B cell (primary cell): ENCODE measurements at places on chromosomes 6 and 20. TPM values are rescaled to one million over a fixed set of nuclear protein-coding genes. Genes with fewer than 3 reads are reported as not detected.

DNA sequence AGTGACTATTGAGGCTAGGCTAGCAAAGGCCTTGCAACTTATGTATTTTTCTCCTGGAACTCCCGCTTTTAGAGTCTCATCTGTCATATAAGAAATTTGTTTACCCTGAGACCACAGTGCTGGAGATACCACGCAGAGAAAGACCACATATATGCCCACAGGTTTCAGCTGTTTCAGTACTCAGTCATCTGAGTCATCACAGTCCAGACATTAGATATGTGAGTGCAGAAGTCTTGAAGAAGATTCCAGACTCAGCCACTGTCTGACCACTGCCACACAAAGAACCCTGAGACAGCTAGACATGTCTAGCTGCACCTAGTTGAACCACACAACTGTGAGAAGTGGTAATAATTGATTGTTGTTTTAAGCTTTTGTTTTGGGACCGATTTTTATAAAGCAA, 648.3 kb downstream of the EPM2A start:
- no peak for DNase-seq

DNA sequence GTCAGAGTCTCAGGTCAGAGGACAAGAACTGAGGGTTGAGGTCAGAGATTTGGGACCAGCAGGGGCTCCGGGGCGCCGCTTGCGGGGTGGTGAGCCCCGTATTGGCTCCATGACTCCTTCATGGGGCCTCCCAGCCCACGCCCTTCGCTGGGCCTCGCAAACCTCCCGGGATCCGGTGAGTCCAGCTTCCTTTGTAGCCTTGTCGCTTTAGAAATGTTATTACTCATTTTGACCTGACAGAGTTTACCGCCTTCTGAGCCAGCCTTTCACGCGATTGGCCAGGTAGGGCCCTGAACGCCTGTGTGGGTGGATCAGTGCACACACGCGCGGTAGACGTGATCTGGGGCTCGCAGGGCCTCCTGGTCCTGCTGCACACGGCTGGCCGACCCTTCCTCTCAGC, 181.1 kb downstream of the ERMARD start:
- DNase-seq, result no peak

GRCh38 chr20:63081831-63082230, 75.1 kb upstream of the BHLHE23 start:
- no peak for DNase-seq

DNA sequence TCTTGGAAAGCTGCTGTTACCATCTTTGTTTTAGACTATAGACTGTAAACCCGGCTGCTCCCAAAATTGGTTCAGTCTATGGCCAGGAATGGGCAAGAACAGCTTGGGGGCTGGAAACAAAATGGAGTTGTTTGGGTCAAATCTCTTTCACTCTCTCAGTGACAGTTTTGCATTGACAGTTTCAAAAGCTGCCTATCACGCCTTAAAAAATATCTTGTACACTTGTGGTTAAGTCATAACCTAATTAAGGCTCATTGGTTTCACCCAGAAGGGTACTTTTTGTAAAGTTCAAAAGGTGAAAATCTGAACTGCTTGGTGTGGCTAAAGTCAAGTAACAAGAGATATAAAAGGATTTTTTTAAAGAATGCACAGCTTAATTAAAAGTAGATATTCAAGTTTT, 76.1 kb upstream of the PRL start:
- no peak for DNase-seq

DNA sequence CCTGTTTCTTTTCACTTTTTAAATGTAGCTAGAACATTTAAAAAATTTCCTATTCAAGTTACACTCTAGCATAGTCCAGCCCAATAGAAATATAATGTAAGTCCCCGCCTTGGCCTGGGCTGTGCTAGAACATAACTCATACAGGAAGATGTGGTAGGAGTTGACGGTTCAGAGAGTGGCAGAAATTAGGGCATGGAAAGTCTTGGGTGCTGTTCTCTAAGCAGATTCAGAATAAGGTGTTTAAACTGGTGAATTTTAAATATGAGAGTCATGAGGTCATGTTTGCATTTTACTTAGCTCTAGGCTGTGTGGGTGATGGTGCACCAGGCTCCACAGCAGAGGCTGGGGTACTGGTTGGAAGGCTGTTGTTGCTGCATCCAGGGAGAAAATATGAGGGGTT, 256.5 kb downstream of the FARS2 start:
- DNase-seq, result no peak

Gene METTL24
- total RNA-seq, result not detected in 2 replicates

- DNase-seq, result no peak
These were observed 276.2 kb downstream of the PHACTR1 start for GRCh38 chr6:12992770-12993169.

DNA sequence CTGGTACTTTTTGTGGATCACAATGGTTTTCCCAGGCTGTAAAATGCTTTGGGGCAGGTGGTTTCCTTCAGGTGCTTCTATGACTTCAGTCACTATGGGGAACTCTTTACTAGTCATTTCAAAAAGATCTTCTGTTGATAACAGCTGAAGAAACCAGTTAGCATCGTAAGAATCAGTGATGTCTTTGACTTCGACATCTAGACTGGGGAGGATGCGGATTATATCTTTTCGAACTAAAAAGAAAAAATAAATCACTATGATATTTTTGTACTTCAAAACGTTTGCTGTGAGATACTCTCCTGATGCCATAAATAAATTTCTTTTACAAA, 87.2 kb downstream of the THEMIS start:
- DNase-seq, result no peak

DNA sequence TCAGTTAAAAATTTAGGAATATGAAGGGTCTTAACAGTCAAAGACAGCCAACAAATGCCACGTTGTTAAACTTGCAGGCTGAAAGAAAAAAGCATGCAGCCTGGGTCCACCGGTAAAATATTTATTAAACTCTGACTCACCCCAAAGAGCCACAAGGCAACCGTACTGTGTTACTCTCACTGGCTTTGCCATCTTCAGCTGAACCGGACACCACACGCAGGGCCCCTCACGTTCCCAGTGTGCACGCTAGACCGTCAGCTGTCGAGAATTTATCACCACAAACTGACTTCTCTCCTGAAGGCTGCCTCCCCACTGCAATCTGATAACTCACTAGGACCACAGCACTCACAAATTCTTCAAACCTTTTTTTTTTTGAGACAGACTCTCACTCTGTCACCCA, 30.7 kb downstream of the HUS1B start:
- DNase-seq, result no peak

Gene CD83
- 332 and 339 TPM in 2 replicates for total RNA-seq

Gene PLN
- not detected in 2 replicates for total RNA-seq

Gene C20orf202
- not detected in 2 replicates for total RNA-seq

GRCh38 chr6:155717374-155717773, 261.7 kb upstream of the NOX3 start:
- DNase-seq, result no peak

DNA sequence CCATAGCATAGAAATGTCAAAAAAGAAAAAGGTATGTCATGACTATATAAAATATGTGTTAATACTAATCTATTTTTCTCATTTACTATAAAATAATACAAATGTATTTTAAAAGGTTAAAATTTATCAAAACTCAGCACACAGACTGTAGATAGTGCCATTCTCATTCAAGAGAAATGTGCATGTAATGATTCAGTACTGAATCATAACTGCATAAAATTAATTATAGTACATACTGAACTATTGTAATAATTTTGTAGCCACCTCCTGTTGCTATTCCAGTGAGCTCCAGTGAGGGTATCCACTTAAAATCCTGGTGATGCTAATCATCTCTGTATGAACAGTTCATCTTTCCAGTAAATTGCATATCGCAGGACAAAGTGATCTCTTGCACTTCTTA, 82.8 kb downstream of the HMGCLL1 start:
- no peak for DNase-seq

DNA sequence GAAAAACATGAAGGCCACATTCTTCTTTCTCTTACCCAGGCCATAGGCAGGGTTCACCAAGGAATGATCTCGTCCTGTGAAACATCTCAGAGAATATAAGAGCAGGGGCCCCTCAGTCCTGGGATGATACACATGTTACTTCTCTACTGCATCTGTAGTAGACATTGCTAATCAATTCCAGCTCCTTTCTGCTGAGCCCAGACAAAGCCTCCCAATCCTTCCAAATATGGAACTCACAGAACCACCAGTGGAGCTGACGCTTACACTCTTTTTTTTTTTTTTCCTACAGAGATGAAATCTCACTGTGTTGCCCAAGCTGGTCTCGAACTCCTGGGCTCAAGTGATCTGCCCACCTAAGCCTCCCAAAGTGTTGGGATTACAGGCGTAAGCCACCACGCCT, 9.1 kb downstream of the SNTA1 start:
- DNase-seq, result no peak

GRCh38 chr20:63617092-63617875, 9.6 kb downstream of the GMEB2 start:
- no peak for DNase-seq

DNA sequence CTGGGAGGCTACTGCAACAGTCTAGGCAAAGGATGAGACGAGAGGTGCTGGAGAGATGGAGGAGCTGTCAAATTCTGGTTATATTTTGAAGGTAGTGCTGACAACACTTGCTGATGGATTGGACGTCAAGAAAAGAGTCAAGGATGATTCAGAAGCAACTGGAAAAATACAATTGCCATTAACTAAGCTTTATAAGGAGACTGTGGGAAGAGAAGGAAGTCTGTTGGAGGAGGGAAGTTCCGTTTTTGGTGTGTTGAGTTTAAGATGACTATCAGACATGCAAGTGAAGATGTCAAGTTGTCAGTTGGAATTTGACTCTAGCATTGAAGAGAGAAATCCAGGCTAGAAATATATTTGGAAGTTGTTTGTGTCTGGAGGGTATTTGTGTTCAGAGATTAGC, 358.1 kb downstream of the RNGTT start:
- DNase-seq, result no peak

Gene HLA-DOB
- total RNA-seq, result 109 TPM in 2 replicates

DNA sequence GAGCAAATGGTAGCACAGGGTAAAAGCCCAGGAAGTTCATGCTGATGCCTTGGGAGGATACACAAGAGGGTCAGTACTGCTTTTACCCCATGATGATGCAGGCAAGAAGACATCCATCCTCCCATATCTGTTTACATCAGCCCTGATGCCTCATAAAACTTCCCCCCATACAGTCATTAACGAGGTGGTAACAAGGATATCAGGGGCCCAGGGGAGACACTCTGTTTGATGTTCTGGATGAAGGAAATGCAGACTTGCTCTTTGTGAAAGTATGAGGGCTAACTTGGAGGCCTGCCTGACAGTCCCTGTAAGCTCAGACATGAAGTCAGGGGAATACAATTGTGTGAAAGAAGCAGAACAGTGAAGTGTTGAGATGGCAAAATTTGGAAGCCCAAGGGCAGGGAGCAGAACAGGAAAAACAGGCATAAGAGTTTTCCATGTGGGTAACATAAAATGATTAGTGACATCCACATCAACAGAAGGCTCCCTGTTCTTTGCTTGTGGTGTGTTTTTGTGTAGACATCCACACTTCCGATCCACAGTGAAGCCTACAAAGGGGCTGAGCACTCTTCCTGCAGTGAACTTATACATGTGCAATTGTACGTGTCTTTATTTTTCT, 813.4 kb downstream of the MAFB start:
- no peak for DNase-seq

Gene ENPP5
- total RNA-seq, result 0.68 and 1.0 TPM in 2 replicates

GRCh38 chr20:47642624-47643023, 140.9 kb downstream of the NCOA3 start:
- DNase-seq, result no peak

Gene TMEM170B
- 3.2 and 3.4 TPM in 2 replicates for total RNA-seq

Gene PRR18
- not detected in 2 replicates for total RNA-seq

DNA sequence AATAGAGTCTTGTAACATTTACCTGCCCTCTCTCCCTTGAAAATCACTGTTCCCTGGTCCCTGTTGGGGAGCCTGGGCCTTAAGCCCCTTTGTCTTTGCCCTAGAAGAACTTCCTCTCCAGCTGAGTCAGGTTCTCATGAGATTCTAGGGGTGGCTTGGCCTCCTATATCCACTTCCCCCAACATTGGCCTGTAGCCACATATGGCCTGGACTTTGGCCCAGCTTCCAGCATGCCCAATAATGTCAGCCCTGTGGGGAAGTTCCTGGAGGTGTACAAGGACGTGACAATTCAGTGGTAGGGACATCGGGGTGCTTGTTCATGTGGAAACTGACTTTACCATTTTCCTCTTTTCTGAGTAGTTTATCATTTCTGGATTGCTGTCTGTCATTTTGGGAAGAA, 17.2 kb upstream of the MAS1L start:
- no peak for DNase-seq

GRCh38 chr20:10014431-10014830, 20.4 kb upstream of the ANKEF1 start:
- DNase-seq, result no peak

DNA sequence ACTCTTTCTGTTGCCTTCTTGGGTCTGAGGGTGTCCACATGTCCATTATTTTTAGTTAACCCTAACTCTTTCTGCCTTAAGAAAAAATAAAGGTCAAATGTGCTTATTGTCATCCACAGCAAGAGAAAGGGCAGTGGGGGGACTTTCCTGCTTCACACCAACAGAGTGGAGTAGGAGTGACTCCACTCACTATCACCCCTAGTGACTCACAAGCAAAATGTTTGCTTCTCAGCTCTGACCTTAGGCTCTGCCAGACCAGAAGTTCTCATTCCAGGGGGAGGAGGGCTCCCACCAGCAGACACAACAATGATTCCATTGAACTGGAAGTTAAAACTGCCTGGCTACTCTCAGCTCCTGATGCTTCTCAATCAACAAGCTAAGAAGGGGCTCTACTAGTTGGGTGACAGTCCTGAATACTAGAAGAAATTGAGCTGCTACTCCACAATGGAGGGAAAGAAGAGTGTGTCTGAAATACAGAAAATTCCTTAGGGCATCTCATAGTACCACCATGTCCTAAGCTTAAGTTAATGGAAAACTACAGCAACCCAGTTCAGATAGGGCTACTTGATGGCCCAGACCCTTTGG, 83.9 kb upstream of the AFDN start:
- DNase-seq, result no peak

Gene WFDC12
- total RNA-seq, result not detected in 2 replicates

Gene REM1
- not detected in 2 replicates for total RNA-seq

- no peak for DNase-seq
These were observed 780.9 kb downstream of the QKI start for GRCh38 chr6:164195278-164195941.

DNA sequence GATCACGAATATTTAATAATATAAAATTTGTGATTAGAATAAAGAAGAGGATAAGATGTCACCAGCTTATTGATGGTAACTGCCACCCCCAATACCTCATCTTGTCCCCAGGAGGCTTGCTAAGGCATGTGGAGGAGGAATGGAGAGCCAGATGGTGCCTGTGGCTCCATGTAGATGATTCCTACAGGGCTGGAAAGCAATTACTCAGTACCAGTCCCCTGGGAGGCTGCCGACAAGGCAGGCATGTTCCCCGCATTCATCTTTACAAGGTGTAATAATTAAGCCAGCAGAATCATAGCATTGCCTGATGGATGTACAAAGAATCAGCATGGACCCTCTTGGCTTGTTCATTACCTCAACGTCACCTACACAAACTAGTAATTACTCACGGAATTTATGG, 155.3 kb downstream of the PLCB1 start:
- DNase-seq, result no peak

DNA sequence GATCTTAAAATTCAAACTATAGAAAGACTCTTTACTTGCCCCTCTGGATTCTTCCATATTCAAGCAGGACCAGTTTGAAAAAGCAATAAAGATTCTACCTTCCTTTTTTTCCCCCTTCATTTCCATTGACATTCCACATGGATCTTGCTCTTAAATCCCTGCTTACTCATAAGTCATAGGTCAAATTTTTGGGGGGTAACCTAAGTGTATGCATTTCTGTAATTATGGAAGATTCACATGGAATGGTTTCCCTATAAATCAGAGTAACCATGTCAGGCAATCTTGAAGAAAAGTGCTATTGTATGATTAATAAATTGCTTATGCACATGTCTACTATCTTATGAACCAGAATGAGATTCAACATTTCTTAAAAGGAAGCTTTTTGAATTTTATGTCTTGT, 551.0 kb downstream of the HAO1 start:
- DNase-seq, result no peak
